ENCODE measurements at places on chromosomes 3 and 15. TPM values are rescaled to one million over a fixed set of nuclear protein-coding genes. Genes with fewer than 3 reads are reported as not detected.

The HESX1 gene
- total RNA-seq = not detected

The CACNA2D3 gene
- total RNA-seq = 0.59 TPM

The RBPMS2 gene
- total RNA-seq = not detected

The FMN1 gene
- total RNA-seq = 0.08 TPM

The IL5RA gene
- total RNA-seq = not detected

The ITIH3 gene
- 2.8 TPM for total RNA-seq

The A4GNT gene
- not detected for total RNA-seq

The LRRC34 gene
- total RNA-seq = 1.2 TPM

The GOLGA8T gene
- not detected for total RNA-seq

The TM6SF1 gene
- total RNA-seq = 3.3 TPM

The P3H2 gene
- 2.6 TPM for total RNA-seq

The DNAJA4 gene
- 3.2 TPM for total RNA-seq

The TMC3 gene
- not detected for total RNA-seq

The FANCD2OS gene
- not detected for total RNA-seq

The BRK1 gene
- total RNA-seq = 125 TPM

The FES gene
- 26.2 TPM for total RNA-seq

The RHOV gene
- under 0.01 TPM for total RNA-seq

The TRANK1 gene
- total RNA-seq = 24.7 TPM

The ACAN gene
- total RNA-seq = 0.15 TPM

The PARP3 gene
- 26.6 TPM for total RNA-seq

The CSTA gene
- 5.1 TPM for total RNA-seq

The CDC25A gene
- total RNA-seq = 0.47 TPM

The NME9 gene
- total RNA-seq = 0.23 TPM

All from smooth muscle cell of the coronary artery (primary cell).